ENCODE measurements at places on chromosomes 16 and 17. TPM values are rescaled to one million over a fixed set of nuclear protein-coding genes. Genes with fewer than 3 reads are reported as not detected.

The ZNF668 gene
- total RNA-seq: 7.5 TPM

The CDYL2 gene
- 1.4 TPM for total RNA-seq

The KRT28 gene
- total RNA-seq: not detected

The MFAP4 gene
- 21.1 TPM for total RNA-seq

The NXPH3 gene
- 0.68 TPM for total RNA-seq

DNA sequence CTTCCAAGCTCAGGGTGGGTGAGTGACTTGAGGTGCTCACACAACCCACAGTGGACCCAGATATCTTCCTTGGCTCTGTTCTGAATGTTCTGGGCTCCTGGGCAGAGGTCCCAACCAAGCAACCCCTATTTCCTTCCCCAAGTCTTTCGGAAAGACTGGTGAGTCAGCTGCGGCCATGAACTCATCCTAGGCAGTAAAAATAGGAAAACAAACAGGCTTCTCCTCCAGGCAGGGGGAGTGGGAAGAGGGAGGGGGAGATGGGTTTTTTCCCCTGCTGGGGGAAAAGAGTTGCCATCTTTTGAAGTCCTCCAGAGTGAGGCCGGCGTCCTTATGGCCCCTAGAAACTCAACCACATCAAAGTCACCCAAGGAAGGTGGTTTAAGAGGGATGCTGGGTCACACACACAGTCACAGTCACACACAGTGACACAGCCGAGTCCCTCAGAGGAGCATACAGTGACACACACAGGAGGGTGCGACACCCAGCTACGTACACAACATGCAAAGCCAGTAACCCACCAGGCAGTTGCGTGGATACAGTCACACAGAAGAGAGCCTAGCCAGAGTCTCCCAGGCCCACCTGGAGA lies 16.0 kb upstream of the DLX4 start:
- H3K36me3 ChIP-seq: no peaks in the 10 kb centered on the region
- DNase-seq: no peak
- H3K4me3 ChIP-seq: no peak overlapping the region

DNA sequence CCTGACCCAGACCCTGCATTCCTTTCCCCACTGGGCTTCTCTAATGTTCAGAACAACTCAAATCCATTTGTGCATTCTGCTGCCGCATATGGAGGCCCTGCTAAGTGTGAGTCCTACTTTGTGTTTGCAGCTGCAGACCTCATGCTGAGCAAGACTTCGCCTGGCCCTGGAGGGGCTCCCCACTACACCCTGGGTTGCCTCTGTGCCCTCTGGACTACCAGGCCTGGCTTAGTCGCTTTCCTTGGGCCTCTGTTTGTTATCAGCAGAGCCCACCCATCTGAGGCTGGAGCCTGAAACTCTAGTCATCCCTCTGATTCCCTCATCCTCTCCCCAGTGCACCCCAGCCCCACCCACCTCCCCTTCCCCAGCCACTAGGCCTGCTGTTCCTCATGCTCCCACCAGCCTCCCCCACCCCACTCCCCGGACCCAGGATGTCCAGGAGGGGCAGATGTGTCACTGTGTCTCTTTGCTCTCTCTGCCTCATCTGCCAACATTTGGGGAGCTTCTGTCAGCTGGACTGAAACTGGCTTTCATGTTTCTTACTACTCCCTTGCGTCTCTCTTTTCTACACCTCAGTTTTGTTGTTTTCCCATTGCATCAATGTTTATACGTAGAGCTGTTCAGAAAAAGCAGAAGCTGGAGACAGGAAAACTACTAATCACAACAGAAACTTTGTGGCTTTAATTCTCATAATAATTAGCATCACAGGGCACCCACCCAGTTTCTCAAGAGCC lies 17.9 kb upstream of the CD300E start:
- H3K4me3 ChIP-seq: no peak overlapping the region
- H3K27me3 ChIP-seq: peaks cover 42% of the 10 kb centered on the region
- DNase-seq: no peak
- no peaks in the 10 kb centered on the region for H3K36me3 ChIP-seq

DNA sequence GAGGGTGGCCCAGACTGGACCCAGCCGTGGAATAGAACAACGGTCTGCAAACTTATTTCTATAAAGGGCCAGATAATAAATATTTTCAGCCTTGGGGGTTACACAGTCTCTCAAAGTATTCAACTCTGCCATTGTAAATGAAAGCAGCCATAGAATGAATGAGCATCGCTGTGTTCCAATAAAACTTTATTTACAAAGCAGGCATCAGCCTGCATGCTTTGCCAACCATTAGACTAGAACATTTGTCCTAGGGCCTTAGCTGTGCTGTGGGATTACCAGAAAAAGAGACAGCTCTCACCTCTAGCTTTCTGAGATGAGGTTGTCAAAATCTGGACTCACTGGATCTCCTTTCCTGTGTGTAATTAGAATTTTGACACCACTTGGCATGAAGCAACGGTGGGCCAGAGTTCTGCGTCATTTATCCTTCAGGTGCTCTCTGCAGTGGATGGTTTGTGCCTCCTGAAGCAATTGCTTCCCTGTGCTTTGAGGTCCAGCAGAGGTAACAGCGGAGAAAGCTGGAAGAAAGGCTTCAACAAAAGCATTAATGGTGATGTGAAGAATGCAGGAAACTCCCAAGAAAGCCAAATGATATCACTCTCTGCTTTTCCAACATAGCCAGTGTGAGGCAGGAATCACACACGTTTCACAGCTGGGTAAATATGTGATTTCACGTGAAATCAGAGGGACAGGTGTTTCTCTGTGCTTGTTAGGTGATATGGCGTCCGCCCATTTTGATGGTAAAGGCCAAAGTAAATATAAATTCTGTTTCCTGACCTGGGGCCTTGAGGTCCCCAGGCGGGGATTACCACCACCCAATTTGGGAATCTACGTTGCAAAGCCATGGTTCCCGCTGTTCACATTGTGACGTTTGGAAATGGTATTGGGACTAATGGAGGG lies 148.4 kb downstream of the PITPNC1 start:
- peaks cover 3% of the 10 kb centered on the region for H3K27me3 ChIP-seq
- H3K36me3 ChIP-seq: no peaks in the 10 kb centered on the region
- H3K4me1 ChIP-seq: peaks cover 13% of the 10 kb centered on the region
- H3K27ac ChIP-seq: no peak overlapping the region
- H3K4me3 ChIP-seq: no peak overlapping the region

DNA sequence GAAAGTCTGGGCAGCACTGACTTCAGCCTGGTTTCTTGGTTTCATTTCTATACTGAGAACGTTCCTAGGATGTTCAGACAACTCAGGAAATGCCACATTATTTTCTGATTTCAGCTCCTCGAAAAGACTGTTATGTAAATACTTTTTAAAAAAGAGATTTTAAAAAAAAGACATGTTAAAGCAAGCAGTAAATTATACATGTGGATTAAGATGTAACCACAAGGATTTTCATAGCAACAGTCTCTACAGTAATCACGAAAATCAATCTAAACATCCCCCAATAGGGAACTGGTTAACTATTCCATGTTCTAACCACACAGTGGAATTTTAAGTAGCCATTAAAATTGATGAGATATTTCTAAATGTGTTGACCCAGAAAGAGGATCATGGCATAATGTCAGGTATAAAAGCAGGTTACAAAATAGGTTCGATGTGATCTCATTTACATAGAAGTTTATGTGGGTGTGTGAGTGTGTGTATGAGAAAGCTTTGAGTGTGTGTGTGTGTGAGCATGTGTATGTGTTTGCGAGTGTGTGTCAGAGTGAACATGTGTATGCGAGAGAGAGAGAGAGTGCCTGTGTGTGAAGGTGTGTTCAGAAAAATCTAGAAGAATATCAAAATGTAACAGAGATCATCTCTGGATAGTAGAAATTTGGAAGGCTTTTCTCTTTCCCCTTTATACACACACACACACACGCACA lies 63.0 kb upstream of the ERCC4 start:
- no peaks in the 10 kb centered on the region for H3K4me1 ChIP-seq
- H3K27me3 ChIP-seq: peaks cover 3% of the 10 kb centered on the region
- H3K4me3 ChIP-seq: no peak overlapping the region
- DNase-seq: no peak
- H3K27ac ChIP-seq: no peak overlapping the region
- no peaks in the 10 kb centered on the region for H3K36me3 ChIP-seq

DNA sequence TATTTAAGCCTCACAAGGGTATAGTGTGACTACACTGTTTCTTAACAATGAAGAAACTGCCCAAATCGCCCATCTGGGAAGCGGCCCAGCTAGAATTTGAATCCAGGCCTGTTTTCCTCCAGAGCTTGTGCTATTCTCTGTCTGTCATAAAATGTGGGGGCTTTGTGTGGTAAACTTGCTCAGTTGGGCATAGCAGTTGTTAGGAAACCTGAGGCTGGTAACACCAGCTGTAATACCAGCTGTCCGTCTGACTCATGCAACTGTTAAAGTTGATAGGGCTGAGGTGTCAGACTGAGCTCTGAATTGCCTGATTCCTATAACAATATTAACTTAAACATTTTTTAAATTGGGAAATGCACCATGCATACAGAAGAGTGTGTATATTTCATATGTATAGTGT lies 9.3 kb downstream of the NOD2 start:
- no peaks in the 10 kb centered on the region for H3K36me3 ChIP-seq
- DNase-seq: no peak
- H3K27me3 ChIP-seq: no peaks in the 10 kb centered on the region
- no peak overlapping the region for H3K4me3 ChIP-seq
- H3K27ac ChIP-seq: peak overlapping the region; percentile 73

DNA sequence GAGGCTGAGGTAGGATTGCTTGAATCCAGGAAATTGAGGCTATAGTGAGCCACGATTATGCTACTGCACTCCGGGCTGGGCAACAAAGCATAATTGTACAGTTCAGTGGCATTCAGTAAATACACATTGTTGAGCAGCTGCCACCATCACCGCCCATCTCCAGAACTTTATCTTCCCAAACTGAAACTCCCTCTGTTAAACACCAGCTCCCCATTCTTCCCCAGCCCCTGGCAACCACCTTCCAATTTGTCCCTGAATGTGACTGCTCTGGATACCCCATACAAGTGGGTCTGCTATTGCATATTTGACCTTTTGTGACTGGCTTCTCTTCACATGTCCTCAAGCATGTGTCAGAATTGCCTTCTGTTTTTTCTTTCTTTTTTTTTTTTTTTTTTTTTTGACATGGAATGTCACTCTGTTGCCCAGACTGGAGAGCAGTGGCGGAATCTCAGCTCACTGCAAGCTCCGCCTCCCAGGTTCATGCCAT lies 2.9 kb downstream of the RPL38 start:
- H3K27me3 ChIP-seq: no peaks in the 10 kb centered on the region
- peaks cover 60% of the 10 kb centered on the region for H3K36me3 ChIP-seq
- H3K4me3 ChIP-seq: no peak overlapping the region
- DNase-seq: no peak

DNA sequence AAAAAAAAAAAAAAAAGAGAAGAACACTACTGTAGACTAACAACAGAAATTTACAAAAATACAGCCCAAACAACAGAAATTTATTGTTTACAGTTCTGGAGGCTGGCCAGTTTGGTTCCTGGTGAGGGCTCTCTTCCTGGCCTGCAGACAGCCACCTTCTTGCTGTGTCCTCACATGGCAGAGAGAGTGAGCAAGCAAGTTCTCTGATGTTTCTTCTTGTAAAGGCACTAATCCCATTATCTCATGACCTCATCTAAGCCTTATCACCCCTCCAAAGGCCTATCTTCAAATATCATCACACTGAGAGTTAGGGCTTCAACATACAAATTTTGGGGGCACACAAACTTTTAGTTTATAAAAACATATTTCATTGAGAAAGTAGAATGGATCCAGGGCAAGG lies 7.3 kb downstream of the ARSG start:
- H3K4me3 ChIP-seq: no peak overlapping the region
- no peaks in the 10 kb centered on the region for H3K27me3 ChIP-seq
- no peak for DNase-seq
- peaks cover 15% of the 10 kb centered on the region for H3K4me1 ChIP-seq
- no peak overlapping the region for H3K27ac ChIP-seq
- H3K36me3 ChIP-seq: no peaks in the 10 kb centered on the region

- no peak overlapping the region for H3K27ac ChIP-seq
- no peaks in the 10 kb centered on the region for H3K4me1 ChIP-seq
- no peak overlapping the region for H3K4me3 ChIP-seq
- H3K27me3 ChIP-seq: no peaks in the 10 kb centered on the region
- no peak for DNase-seq
Observed at GRCh38 chr16:88602091-88602490, 31.9 kb downstream of the ZC3H18 start.

DNA sequence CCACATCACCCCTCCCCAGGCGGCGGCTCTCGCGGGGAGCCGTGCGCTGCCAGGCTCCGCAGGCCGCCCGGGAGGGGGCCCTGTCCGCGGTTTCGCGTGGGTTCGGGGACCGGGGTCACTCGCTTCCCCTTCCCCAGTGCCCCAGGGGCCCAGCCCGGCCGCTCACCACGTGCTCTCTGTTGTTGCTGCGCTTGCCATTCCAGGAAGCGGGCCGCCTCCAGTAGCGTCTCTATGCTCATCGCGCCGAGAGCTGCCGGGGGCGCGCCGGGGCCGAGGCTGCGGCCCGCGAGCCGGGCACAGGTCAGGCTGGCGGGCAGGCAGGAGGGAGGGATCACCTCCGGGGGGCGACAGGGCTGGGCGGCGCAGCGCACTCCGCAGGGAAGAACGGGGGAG lies 390 bp downstream of the MNT start:
- peak; percentile 64 for DNase-seq
- peaks cover 58% of the 10 kb centered on the region for H3K4me1 ChIP-seq
- H3K36me3 ChIP-seq: no peaks in the 10 kb centered on the region

- no peak overlapping the region for H3K27ac ChIP-seq
Observed at GRCh38 chr16:80298676-80299075, 242.1 kb upstream of the DYNLRB2 start.

DNA sequence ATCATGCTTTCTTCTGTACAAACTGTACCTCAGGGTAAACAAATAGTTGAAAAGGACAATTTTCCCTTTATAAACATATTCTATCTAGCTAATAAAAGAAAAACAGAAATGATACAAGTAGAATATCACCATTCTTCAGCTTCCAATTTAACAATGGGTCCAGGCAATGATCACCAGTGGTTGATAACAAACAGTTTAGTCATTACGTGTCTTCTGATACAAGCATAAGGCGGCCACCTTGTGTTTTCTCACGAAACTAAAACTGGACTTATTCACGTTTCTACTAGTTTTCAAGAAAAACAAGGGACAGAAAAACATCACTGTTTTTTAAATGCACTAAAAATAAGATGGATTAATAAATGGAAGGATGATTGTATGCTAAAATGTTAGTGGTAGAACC lies 58.3 kb downstream of the STH start:
- no peaks in the 10 kb centered on the region for H3K27me3 ChIP-seq
- H3K4me1 ChIP-seq: peaks cover 38% of the 10 kb centered on the region
- H3K27ac ChIP-seq: peak overlapping the region; percentile 1

DNA sequence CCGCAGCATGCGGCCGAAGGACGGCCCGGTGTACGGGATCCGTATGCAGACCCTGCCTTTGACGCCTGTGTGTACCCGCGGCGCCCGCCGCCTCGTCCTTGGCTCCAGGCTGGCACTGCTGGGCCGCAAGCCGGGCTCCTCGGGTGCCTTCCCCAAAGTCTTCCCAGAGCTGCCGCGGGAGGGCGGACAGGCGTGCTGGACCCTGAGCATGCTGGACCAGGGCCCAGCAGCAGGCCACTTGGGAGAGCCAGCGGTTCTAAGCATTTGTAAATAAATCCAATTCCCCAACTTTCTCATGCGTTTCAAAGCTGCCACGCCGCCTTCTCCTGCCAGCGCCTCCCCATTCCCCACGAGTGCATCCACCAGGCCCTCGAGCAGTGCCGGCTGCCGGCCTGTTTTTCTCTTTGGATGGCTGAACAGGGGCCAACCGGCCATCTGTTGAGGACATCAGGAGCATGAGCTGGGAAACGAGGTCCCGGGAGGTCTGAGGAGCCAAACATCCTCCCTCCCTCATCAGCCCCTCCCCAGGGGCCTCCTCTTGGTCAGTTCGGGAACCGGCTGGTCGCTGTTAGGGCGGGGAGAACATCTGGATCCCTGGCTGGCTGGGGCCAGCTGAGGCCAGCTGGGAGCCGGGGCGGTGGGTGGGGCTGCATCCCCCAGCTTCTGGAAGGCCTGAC lies 20.5 kb upstream of the PABPN1L start:
- H3K4me1 ChIP-seq: peaks cover 54% of the 10 kb centered on the region
- peak; percentile 78 for DNase-seq

All from psoas muscle (tissue), 8 donors.